GM12878 (cell line): ENCODE measurements at places on chromosomes 11 and 22. TPM values are rescaled to one million over a fixed set of nuclear protein-coding genes. Genes with fewer than 3 reads are reported as not detected.

Gene GGTLC2
- polyA plus RNA-seq: not detected in 2 replicates

Gene PATE1
- polyA plus RNA-seq: not detected in 2 replicates

Gene TMEM191C
- polyA plus RNA-seq: 0.36 and 0.51 TPM in 2 replicates

Gene TCN2
- polyA plus RNA-seq: 10.0 and 12.4 TPM in 2 replicates

Gene SCGB1D2
- 0.48 and 0.52 TPM in 2 replicates for polyA plus RNA-seq

Gene BEST1
- polyA plus RNA-seq: 2.3 and 2.4 TPM in 2 replicates

Gene VPREB1
- not detected in 2 replicates for polyA plus RNA-seq

Gene STK33
- 22.6 and 24.3 TPM in 2 replicates for polyA plus RNA-seq

Gene MPZL2
- polyA plus RNA-seq: 1.6 and 1.9 TPM in 2 replicates

Gene TMPRSS5
- polyA plus RNA-seq: 0.16 TPM in 1 of 2 replicates, not detected in the other

Gene RELT
- 9.3 and 11.1 TPM in 2 replicates for polyA plus RNA-seq

Gene CASP5
- not detected in 2 replicates for polyA plus RNA-seq

Gene MS4A7
- polyA plus RNA-seq: 1.8 and 2.3 TPM in 2 replicates

Gene DCHS1
- 0.04 and 0.09 TPM in 2 replicates for polyA plus RNA-seq

Gene MPST
- polyA plus RNA-seq: 55.2 and 55.9 TPM in 2 replicates

Gene TRIM29
- polyA plus RNA-seq: 0.26 and 1.2 TPM in 2 replicates

Gene FOSL1
- 5.0 TPM in 2 replicates for polyA plus RNA-seq

Gene OR6A2
- not detected in 2 replicates for polyA plus RNA-seq

Gene CATSPER1
- not detected in 2 replicates for polyA plus RNA-seq

Gene POU2AF2
- polyA plus RNA-seq: not detected in 2 replicates

Gene ADM2
- 0.06 TPM in 1 of 2 replicates, not detected in the other for polyA plus RNA-seq
